ENCODE measurements at places on chromosomes 6 and 20.

DNA sequence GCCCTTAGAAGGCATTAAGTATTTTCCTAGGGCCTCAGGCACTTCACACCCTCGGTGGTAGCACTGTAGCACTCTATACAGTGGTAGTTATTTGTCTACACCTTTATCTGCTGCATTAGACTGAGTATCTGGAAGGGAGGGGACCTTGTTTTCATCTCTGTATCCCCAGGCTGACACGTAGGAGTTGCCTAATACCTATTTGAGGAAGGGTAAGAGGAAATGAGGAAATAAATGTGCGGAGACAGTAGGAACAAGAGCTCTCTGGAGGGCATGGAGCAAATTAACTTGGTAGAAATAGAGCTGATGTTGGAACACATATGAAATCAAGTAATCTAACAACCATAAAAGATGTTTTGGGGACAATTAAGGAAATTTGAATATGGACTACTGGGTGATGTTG is 3.9 kb downstream of the CNPY3 start:
- DNase-seq, result no peak

DNA sequence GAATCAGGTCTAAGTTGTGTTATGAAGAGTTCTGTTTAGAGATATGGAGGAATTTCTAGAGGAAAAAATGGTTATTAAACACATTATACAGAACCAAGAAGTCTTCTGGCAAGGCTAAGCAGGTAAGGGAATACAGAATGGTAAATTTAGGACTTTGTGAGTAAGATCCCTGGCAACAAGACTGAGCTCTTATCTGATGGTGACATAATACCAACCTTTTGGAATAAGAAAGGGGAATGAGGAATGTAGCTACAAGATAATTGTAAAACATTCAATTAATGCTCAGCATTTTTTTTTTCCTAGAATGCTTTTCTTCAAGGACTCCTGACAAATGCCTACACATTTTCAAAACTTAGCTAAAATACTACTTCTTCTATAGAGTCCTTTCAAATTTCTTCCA is 51.8 kb downstream of the CYB5R4 start:
- no peak for DNase-seq

DNA sequence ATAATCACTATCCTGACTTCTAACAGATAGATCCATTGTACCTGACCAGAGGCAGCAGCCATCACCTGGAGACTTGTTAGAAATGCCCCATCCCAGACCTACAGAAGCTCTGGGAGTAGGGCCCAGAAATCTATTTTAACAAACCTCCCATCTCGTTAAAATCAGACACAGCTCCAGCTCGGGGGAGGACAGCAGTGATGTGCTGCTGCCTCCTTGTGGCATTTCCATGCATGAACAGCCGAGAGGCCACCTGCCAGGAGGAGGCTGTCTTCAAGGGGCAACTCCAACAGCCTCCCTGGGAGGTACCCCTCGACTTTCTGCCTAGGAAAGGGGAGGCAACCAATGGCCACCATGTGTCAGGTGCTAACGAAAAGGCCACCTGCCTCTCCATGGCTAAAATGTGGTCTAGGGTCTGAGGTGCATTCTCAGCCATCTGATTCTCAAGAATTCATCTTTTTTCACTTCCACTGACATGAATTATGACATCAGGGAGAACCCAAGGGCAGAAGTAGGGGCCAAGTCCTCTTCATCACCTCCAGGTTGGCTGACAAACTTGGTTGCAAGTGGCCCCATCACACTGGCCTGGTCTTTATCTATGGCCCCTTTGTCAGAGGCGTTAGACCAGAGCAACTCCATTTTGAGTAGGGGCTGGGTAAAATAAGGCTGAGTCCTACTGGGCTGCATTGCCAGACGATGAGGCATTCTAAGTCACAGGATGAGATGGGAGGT is 12.2 kb upstream of the KCNK15 start:
- peak; percentile 39 for DNase-seq

DNA sequence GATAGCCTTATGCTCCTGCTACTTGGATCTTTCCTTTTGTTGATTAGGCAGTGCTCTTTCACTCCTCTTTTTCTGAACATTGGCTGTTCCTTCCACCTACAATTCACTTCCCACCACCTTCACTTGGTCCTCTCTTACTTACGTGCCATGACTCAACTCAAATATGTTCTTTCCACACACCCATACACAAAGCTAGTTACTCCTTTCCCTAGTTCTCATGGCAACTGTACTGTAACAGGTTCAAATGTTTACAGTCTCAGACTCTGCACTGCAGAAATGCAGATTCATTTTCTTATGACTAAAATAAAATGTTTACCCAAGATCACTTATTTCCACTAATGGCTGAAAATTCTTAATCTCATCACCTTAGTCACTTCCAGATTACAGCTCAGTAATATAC is 174.0 kb upstream of the TSHZ2 start:
- DNase-seq, result no peak

GRCh38 chr6:71486461-71486860 is 197.8 kb downstream of the OGFRL1 start:
- no peak for DNase-seq

- DNase-seq, result peak; percentile 63
Measured at GRCh38 chr6:33298773-33299236, at the start of gene RGL2. Gene RGL2, minus strand, starts transcription at chr6:33298942. Its CDS starts 332 bp downstream, at chr6:33298610.

DNA sequence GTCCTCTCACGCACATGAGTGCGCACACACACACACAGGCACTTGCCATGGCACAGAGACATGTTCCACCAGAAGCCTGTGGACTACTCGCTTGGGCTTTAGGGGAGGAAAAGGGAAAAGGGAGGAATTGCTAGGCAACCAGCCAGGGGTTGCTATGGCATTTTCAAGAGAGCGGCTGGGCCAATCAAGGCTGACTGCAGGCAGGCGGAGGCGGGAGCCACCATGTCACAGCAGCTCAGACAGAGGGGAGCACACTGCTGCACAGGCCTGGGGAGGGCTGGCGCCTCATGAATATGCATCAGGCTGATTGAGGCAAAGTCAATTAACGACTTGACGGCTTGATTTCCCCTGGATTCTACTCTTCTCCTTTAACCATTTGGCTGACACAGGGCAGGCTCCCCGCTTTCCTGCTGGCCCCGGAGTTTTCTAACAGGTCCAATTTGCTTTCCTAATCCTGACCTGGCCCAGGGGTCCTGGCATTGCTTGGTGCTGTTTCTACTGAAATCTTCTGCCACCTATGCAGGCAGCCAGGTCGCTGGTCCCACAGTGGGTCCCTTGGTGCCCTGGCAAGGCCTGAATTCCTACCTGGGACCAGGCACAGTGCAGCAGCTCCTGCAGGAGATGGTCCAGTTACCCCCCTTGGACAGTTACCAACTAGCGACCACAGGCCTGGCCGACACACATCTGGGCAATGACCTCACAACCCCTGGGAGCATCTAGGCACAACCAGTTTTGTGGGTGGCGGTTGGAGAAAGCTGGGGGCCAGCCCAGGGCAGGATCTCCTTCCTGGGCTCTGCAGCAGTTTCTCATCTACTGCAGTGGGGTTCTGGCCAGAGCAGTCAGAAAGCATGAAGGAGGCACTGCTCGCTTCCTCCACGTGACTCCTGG is 52.1 kb downstream of the YTHDF1 start:
- no peak for DNase-seq

GRCh38 chr6:3661390-3661789 is 90.1 kb downstream of the PXDC1 start:
- DNase-seq, result no peak

DNA sequence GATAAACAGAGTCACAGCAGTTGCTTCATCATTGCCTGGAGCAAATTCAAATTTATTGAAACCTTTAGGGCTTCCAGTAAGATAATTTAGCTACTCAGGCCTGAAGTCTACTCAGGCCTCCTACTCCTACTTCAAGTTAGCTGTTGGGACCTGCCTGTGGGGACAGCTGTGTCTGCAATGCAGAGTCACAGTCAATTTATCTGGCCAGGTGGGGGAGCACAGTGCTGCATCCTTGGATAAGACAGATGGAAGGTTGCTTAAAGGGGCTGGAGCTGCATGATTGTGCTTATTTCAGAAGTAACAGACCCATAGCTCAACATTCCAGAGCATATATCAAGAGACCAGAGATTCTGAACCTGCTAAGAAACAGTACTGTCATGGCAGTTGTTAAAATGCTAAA is 932.1 kb downstream of the QKI start:
- DNase-seq, result no peak

DNA sequence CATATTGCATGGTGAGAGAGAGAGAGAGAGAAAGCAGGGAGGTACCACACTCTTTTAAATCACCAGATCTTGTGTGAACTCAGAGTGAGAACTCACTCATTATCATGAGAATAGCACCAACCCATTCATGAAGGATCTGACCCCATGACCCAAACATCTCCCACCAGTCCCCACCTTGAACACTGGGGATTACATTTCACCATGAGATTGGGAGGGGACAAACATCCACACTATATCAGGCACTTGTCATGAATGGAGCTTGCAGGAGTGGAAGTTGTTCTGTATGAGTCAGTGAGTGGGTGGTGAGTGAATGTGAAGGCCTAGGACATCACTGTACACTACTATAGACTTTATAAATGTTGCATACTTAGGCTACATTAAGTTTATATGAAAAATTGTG is 47.7 kb upstream of the RNF182 start:
- no peak for DNase-seq

GRCh38 chr6:329888-330691 is 37.8 kb downstream of the DUSP22 start:
- DNase-seq, result no peak

DNA sequence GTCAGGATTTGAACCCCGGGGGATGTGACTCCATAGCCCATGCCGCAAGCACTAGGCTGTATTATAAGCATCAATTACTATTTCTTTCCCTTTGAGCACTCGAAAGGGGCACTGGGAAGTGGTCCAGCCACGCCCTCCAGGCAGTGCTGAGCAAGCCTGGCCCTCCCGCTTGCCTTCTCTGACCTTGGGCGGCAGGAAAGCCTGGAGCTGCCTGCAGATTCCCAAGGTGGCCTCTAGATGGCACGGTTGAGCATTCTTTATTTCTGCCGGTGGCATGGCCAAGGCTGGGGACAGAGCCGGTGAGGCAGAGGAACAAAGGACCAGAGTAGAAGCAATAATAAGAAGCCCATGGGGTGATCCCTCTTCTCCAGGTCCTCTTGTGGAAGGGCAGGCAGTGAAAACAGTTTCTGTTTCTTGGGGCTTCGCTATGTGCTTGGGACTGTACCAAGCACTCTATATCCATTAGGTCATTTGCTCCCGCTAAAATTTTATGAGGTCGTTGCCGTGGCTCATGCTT is 32.0 kb downstream of the ARHGAP40 start:
- DNase-seq, result peak; percentile 52

- no peak for DNase-seq
Measured at GRCh38 chr6:75296811-75297779, 12.5 kb upstream of the TMEM30A start.

DNA sequence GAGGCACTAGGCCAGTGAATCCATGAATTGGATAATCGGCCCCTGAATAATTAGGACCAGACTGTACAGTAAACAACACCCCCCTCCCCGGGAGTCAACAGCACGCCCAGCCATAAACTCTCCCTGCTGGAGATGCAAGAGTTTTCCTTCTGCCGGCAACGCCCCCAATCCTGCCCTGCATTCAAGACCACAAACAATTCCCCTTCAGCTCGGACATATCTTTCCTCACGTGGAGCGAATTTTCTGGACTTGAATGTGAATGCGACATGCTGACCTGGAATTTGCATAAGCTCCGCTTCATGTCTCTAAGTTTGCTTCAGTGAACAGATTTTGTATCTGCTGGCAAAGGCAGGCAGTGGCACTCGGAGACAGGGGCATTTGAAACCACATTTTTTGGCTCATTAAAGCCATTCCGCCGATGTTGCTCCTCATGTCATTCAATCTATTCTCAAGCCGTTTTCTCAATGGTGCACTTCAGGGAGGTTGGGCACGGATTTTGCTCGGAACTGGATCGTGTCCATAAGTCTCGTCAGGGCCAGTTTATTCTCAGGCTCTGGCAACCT is 38.0 kb upstream of the GMPR start:
- DNase-seq, result no peak

- DNase-seq, result no peak
Measured at GRCh38 chr20:37543828-37544227, 16.2 kb upstream of the BLCAP start.

DNA sequence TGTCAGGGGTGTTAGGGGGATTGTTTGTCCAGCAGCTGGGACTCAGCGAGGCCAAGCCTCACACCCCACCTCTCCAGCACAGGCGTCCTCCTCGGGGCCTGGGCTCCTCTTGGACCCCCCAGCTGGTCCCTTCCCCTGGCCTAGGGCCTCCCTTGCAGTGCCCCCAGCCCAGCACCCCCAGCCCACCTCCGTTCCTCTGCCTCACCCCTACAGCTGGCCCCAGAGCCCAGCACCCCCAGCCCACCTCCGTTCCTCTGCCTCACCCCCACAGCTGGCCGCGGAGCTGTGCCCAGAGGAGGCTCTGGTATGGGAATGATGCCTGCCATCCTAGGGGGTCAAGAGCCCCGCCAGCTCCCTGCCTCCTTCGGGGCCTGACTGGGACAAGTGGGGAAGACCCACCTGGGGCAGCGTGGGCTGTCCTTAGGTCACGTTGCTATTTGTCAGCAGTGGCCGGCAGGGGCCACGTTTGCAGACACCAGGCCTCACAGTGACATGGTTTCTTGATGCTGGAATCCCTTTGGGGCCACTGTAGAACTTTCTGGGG is 7.9 kb upstream of the COL20A1 start:
- DNase-seq, result no peak

DNA sequence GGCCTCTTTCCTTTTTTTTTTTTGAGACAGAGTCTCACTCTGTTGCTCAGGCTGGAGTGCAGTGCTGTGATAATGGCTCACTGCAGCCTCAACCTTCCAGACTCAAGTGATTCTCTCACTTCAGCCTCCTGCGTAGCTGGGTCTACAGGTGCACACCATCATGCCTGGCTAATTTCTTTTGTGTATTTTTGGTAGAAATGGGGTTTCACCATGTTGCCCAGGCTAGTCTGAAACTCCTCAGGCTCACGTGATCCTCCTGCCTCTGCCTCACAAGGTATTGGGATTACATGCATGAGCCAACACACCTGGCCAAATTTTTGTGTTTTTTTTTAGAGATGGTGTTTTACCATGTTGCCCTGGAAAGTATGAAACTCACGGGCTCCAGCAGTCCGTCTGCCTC is 29.3 kb downstream of the SRC start:
- DNase-seq, result no peak

DNA sequence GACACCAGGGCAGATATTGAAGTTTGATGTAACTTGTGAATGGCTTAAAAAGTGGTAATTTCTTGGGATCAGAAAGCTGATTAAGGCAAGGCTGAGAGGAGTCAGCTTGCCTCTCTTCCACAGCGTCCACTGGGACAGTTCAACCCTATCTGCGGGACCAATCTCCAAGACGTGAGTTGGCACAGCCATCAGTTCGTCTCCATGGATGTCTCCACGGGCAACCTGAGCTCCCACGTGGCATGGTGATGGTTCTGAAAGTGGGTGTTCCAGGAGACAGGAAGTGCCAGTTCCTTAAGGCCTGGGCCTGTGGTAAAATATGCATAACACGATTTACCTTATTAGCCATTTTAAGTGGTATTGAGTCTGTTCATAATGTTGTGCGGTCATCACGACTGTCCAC is 67.9 kb upstream of the BHLHE23 start:
- no peak for DNase-seq
